ENCODE measurements at places on chromosomes 6 and 20.

DNA sequence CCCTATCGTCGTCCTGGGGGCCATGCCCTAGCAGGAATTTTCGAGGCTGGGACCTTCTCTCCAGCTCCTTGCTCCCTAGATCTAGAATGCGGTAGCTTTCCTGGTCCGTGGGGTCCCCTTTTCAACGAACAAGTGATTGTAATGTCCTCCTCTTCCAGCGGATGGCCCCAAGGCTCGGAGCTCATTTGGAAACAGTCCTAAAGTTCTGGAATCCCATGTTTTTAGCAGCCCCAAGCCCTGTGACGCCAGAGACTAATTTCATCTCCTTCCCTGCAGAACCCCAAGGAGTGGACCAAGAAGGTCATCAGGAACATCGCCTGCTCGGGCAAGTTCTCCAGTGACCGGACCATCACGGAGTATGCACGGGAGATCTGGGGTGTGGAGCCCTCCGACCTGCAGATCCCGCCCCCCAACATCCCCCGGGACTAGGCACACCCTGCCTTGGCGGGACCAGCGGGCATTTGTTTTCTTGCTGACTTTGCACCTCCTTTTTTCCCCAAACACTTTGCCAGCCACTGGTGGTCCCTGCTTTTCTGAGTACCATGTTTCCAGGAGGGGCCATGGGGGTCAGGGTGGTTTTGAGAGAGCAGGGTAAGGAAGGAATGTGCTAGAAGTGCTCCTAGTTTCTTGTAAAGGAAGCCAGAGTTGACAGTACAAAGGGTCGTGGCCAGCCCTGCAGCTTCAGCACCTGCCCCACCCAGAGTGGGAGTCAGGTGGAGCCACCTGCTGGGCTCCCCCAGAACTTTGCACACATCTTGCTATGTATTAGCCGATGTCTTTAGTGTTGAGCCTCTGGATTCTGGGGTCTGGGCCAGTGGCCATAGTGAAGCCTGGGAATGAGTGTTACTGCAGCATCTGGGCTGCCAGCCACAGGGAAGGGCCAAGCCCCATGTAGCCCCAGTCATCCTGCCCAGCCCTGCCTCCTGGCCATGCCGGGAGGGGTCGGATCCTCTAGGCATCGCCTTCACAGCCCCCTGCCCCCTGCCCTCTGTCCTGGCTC lies 48.5 kb downstream of the PYGB start:
- DNase-seq, result no peak

GRCh38 chr6:152896923-152897322 lies 85.9 kb downstream of the FBXO5 start:
- DNase-seq, result no peak

DNA sequence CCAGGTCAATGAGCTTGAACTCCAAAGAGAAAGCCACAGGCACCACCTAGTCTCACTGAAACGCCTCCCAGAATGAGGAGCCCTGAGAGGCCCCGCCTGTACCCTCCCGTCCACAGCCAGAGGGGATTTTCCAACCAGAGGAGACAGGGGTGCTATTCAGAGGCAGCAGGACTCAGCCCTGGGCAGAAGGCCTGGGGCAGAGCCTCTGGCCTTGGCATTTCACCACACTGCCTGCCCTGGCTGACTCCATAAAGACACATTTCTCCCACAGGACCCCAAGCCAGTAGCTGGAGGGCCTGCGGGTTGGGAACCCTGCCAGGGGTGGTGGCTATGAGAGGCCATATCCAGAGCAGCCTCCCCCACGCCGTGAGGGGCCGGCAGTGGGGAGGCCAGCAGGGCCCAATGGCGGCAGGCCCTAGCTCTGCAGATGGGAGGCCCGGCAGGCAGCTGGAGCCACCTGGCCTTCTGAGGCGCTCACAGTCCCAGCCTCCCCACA lies 159.3 kb downstream of the PREX1 start:
- peak; percentile 83 for DNase-seq

- DNase-seq, result no peak
Measured at GRCh38 chr6:7119272-7119801, 11.6 kb downstream of the RREB1 start.
